ENCODE measurements at places on chromosomes 2 and 18. TPM values are rescaled to one million over a fixed set of nuclear protein-coding genes. Genes with fewer than 3 reads are reported as not detected.

The RIT2 gene
- not detected for total RNA-seq

The ITSN2 gene
- total RNA-seq: 90.8 TPM

The CNGA3 gene
- not detected for total RNA-seq

The NPPC gene
- not detected for total RNA-seq

The C2orf81 gene
- total RNA-seq: 3.5 TPM

The TSPYL6 gene
- total RNA-seq: not detected

The KATNAL2 gene
- not detected for total RNA-seq

The SH3RF3 gene
- total RNA-seq: 0.22 TPM

The CYP1B1 gene
- 13.2 TPM for total RNA-seq

The FHOD3 gene
- total RNA-seq: not detected

The C2orf80 gene
- not detected for total RNA-seq

The CMPK2 gene
- 57.7 TPM for total RNA-seq

The CYP27C1 gene
- total RNA-seq: not detected

The RAB6C gene
- total RNA-seq: not detected

The PKDCC gene
- not detected for total RNA-seq

The CLIP4 gene
- 29.4 TPM for total RNA-seq

The OST4 gene
- total RNA-seq: 390 TPM

The C2orf15 gene
- total RNA-seq: 0.20 TPM

The SLC9A4 gene
- total RNA-seq: 0.20 TPM

The BOLL gene
- not detected for total RNA-seq

The SKA1 gene
- 27.0 TPM for total RNA-seq

The CCDC68 gene
- total RNA-seq: not detected

The C2orf92 gene
- total RNA-seq: 12.4 TPM

The LYG2 gene
- not detected for total RNA-seq

The ACMSD gene
- not detected for total RNA-seq

The SPATA3 gene
- not detected for total RNA-seq

The OTOF gene
- 14.4 TPM for total RNA-seq

The CD8B2 gene
- 0.15 TPM for total RNA-seq

The ECEL1 gene
- total RNA-seq: not detected

The SPOPL gene
- total RNA-seq: 14.9 TPM

The TMEM17 gene
- not detected for total RNA-seq

The PLGLB1 gene
- 4.0 TPM for total RNA-seq

The CDK15 gene
- total RNA-seq: not detected
